ENCODE measurements at places on chromosomes 11 and 22.

DNA sequence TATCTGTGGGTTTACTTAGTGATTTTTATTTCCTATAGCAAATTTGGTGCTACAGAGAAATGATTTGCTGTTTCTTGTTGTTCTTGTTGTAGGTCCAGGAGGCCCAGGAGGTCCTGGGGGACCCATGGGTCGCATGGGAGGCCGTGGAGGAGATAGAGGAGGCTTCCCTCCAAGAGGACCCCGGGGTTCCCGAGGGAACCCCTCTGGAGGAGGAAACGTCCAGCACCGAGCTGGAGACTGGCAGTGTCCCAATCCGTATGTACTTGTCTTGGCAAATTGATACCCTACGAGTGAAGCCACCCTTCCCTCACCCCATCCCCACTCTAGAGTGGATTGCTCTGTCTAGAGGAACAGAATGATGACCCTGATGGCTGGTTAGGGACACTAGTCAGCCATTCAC lies 7.8 kb upstream of the GAS2L1 start:
- DNase-seq = no peak

DNA sequence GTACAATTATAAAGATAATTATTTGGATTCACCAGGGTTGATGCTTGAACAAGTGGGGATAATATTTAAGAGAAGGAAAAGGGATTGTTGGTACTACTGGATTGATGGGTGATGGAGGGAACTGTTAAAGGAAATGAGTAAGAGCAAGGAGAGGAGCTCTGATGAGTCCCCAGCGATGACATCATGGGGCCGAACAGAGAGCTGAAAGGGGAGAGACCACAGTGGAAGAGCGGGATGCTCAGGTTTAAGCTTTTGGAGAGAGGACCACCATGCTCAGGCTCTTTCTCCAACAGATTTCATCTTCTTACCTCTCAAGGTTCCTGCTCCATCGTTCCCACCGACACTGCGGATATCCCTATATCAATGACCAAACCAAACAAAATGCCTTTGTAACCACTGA lies 568.7 kb downstream of the ETS1 start:
- no peak for DNase-seq

GRCh38 chr11:65488273-65489034 lies 10.4 kb upstream of the MALAT1 start:
- DNase-seq = no peak

GRCh38 chr11:21195995-21196394 lies 526.6 kb downstream of the NELL1 start:
- no peak for DNase-seq

- DNase-seq = peak; percentile 22
Observed at GRCh38 chr22:24564376-24565058, 8.7 kb downstream of the SNRPD3 start.

DNA sequence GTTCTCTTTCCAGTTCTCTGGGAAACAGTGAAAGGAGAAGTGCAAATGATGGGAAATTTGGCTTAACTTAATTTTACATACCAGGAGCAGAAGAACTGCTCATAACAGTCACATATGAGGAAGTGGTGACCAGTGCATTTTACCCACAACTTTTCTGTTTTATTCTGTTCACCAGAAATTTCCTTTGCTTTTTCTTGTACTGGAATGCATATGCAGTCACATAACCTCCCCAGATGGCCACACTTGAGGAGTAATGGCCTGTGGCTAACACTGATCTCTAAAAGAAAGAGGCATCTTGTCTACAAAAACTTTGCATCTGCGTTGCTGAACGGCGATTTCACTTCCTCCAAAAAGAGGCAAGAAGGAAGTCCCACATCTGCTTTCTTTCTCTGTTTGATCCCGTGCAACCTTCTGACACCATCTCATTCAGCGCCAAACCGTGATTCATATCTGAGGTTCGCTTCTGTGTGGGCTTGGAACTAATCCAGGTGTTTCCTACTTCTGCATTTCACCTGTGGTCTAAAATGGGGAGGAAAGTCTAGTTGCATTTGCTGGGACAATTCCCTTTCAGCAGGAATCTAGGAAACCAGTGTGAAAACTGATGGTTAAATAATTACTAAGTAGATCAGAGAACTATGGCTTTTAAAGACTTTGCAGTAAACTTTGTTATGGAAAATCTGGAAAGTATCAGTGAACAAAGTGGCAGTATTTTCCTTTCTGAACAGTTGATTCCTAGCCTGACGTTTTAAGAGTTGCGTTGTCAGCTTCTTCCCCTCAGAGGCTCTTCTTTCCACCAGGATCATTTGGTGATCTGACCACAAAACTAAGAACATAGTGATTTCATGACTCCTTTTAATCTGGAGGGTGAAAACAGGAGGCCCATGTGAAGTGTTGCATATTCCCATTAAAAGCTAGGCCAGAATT lies 4.2 kb upstream of the MPEG1 start:
- DNase-seq = peak; percentile 88

GRCh38 chr11:70720281-70720680 lies 322.0 kb downstream of the CTTN start:
- no peak for DNase-seq

- peak; percentile 30 for DNase-seq
Observed at GRCh38 chr11:35282221-35282882, 137.0 kb downstream of the SLC1A2 start.

DNA sequence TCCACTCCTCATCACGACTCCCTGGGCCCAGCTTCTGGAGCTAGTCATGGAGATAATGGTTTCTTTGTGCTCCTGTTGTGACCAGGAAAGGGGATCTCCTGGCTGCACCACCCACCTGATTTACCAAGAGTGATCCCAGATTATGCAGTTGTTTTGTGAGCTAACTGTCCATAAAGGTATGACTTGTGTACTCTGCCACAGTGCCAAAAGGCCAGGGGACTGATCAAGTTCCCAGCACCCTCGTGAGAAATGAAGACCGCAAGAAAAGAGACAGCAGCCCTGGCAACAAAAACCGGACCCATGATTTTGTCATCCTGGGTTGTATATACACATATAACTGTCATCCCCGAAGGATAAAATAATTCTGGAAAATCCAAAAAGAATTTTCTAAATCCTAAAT lies 26.6 kb downstream of the TUB start:
- no peak for DNase-seq

Data from MCF 10A (cell line).